ENCODE measurements at places on chromosomes 16 and 17.

DNA sequence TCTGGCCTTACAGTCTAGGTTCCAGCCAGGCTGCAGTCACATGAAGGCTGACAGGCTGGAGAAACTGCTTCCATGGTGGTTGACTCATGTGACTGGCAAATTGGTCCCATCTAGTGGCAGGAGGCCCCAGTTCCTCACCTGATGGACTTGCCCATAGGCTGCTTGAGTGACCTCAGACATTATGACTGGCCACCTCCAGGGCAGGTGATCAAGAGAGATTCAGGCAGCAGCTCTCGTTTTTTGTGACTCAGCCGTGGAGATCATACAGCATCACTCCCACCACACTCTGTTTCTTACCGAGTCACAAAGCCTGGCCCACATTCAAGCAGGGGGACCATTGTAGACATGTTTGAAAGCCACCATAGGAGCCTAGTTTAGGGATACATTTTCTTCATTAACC is 34.5 kb downstream of the SIAH1 start:
- DNase-seq: no peak

- no peak for DNase-seq
Observed at GRCh38 chr17:75430159-75430974, 24.9 kb upstream of the GRB2 start.

GRCh38 chr16:71479420-71479819 is 9.7 kb downstream of the ZNF19 start:
- no peak for DNase-seq

DNA sequence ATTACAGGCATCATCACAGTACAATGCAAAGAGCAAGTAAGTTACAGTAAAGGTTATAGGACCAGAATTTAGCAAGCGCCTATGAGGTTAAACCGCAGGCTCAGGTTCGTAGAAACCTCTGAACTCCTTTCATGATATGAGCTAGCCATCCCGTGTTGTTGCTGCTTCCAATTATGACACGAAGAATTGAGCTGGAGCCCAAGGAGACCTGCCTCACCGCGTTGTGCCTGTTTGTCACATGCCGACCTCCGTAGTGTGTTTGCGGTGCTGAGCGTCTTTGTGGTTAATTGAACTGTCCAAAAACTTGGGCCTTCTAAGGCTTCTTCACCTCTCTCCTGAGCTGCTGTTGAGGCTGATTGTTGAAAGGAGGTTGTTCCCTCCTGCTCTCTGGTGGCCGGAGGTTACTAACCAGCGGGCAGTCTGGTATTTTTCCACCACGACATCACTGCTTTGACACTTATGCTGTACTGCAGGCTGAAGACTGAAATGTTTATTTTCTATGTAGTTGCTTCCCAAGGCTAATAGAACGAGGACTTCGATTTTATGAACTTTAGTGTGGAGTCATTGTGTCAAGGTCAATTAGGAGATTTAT is 67.5 kb downstream of the SEC14L1 start:
- DNase-seq: no peak

DNA sequence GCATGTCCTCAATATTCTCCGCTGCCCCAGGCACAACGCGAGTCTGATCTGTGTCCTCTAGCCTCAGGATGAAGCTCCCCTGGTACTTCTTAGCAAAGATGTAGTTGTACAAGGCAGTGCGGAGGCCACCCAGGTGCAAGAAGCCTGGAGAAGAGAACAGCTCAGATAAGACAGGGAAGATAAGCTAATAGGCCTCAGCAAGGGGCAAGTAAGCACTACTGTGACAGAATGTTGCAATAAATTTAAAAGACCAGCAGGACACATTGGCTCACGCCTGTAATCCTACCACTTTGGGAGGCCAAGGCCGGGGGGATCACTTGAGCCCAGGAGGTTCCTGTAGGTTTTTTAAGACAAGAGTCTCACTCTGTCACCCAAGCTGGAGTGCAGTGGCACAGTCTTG is 5.0 kb downstream of the EARS2 start:
- no peak for DNase-seq
